ENCODE measurements at places on chromosomes 1 and 21. TPM values are rescaled to one million over a fixed set of nuclear protein-coding genes. Genes with fewer than 3 reads are reported as not detected.

TRIM62 gene
- 6.7 TPM for total RNA-seq

SNAPIN gene
- total RNA-seq: 37.4 TPM

CR1 gene
- 22.0 TPM for total RNA-seq

GJA4 gene
- 22.6 TPM for total RNA-seq

SLAMF9 gene
- total RNA-seq: 0.43 TPM

LRRIQ3 gene
- total RNA-seq: 2.0 TPM

CFHR1 gene
- 0.82 TPM for total RNA-seq

DNA sequence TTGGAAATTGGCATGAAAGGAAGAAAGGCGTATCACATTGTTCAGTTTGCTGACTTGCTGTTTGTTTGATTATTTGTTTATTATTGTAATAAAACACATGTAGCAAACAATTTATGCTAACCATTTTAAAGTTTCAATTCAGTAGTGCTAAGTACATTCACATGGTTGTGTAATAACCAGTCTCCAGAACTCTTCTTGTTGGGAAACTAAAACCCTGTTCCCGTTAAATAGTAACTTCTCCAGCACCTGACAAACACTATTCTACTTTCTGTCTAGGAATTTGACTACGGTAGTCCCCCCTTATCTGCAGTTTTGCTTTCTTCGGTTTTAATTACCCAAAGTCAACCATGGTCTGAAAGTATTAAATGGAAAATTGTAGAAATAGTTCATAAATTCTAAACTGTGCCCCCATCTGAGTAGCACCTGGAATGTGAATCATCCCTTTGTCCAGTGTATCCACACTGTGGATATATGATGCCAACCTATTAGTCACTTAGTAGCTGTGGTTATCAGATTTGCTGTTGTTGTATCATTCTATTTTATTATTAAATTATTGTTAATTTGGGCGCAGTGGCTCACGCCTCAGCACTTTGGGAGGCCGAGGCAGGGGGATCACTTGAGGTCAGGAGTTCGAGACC lies 5.5 kb downstream of the MORC3 start:
- H3K4me3 ChIP-seq: no peak overlapping the region
- H3K36me3 ChIP-seq: peaks cover 2% of the 10 kb centered on the region
- H3K27ac ChIP-seq: no peak overlapping the region
- H3K4me1 ChIP-seq: peaks cover 19% of the 10 kb centered on the region
- H3K27me3 ChIP-seq: no peaks in the 10 kb centered on the region

DNA sequence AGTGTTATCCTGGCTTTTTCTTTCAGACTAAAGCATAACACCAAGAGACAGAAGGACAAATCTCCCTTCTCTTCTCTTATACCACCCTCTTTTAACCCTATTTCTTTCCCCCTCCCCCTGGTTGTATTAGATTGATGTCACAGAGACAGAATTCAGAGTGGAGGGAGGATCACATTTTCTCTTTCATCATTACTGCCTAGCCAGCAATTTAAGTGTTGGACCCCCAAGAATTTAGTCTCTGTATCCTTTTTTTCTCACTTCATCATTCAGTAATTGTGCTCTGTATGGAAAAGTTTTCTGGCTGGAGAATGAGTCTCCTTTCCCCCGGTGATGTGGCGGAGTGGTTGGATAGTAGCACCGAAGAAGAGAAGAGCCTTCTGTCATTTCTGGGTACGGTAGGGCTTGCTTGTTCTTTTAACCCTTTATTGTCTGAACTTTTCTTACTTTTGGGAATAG lies 124.8 kb downstream of the CLEC20A start:
- no peak overlapping the region for H3K4me3 ChIP-seq
- peak; percentile 88 for DNase-seq
- no peaks in the 10 kb centered on the region for H3K27me3 ChIP-seq
- H3K4me1 ChIP-seq: peaks cover 9% of the 10 kb centered on the region

DNA sequence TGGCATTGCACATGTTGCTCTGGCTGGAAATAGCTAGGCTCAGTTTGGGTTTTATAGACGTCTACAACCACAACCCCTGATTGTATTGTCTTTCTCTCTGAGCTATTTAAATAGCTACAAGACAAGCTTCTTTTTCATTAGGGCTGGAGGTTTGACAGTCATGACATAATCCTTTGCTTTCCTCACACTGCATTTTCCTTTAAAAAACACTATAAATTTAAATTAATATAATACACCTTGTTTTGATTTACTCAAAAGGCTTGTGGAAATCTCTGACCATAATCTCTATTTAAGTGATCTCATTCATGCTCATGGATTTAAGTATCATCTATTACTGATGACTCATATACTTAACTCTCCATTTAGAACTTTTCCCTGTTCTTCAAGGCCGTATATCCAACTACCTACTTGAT lies 50.4 kb upstream of the PTGFR start:
- no peak overlapping the region for H3K27ac ChIP-seq
- H3K4me3 ChIP-seq: no peak overlapping the region
- no peaks in the 10 kb centered on the region for H3K4me1 ChIP-seq

DNA sequence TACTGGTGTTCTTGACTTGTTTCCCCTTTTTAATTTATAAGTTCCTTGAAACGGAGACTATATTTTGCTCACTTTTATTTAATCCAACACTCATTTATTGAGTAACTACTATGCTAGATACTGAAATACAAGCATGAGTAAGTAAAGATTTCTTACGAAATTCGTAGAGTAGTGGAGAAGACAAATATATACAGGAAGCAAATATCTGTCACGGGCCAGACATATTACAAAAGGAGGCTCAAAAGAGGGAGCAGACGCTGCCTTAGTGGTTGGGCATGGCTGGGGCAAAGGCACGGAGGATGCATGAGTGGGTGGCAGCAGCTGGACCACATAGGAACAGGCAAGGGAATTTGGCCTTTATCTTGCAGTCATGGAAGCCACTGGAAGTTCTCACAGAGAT lies 6.8 kb downstream of the NCF2 start:
- no peaks in the 10 kb centered on the region for H3K4me1 ChIP-seq
- DNase-seq: no peak
- no peaks in the 10 kb centered on the region for H3K36me3 ChIP-seq

GRCh38 chr1:223712850-223713474 lies 623 bp downstream of the CAPN2 start:
- DNase-seq: peak; percentile 61
- peak overlapping the region; percentile 82 for H3K4me3 ChIP-seq
- H3K27me3 ChIP-seq: no peaks in the 10 kb centered on the region
- peaks cover 3% of the 10 kb centered on the region for H3K36me3 ChIP-seq
- peak overlapping the region; percentile 95 for H3K27ac ChIP-seq
- peaks cover 38% of the 10 kb centered on the region for H3K4me1 ChIP-seq

GRCh38 chr1:166182281-166182680 lies 15.5 kb upstream of the FAM78B start:
- no peaks in the 10 kb centered on the region for H3K4me1 ChIP-seq
- H3K27ac ChIP-seq: no peak overlapping the region
- no peaks in the 10 kb centered on the region for H3K27me3 ChIP-seq
- no peak overlapping the region for H3K4me3 ChIP-seq
- H3K36me3 ChIP-seq: no peaks in the 10 kb centered on the region

GRCh38 chr1:53340660-53341520 lies 13.0 kb upstream of the LRP8 start:
- no peaks in the 10 kb centered on the region for H3K4me1 ChIP-seq
- H3K4me3 ChIP-seq: no peak overlapping the region
- H3K27ac ChIP-seq: no peak overlapping the region
- no peaks in the 10 kb centered on the region for H3K36me3 ChIP-seq

GRCh38 chr1:36446746-36447145 lies 3.5 kb downstream of the OSCP1 start:
- H3K27ac ChIP-seq: no peak overlapping the region
- H3K4me1 ChIP-seq: no peaks in the 10 kb centered on the region
- peaks cover 4% of the 10 kb centered on the region for H3K36me3 ChIP-seq
- H3K4me3 ChIP-seq: no peak overlapping the region
- DNase-seq: no peak

DNA sequence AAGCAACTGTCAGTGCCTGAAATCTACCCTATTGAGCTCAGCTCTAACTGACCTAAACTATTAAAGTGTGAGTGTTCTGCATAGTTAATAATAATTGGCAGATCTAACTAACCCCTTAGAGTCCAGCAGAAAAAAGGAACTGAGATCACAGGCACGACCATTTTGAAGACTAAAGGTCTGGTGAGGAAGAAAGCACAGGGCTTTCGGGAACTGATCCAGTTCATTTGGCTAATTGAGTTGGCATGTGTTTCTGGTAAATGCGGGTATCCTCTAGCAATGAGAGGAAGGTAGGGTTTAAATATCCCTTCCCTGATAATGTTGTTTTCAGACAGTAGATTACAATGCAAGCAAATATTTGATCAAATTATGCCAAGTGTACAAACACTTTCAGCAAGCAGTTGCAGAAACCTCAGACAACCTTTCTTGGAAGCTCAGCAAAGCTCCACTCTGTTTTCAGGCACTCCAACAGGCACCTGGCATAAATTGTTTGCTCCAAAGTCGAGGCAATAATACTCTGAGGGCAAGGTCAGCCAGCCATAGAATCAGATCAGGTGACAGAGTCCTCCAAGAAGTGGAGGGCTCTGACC lies 100.8 kb downstream of the KCNK1 start:
- peak overlapping the region; percentile 47 for H3K27ac ChIP-seq
- H3K4me3 ChIP-seq: no peak overlapping the region
- no peaks in the 10 kb centered on the region for H3K4me1 ChIP-seq
- H3K36me3 ChIP-seq: no peaks in the 10 kb centered on the region
- DNase-seq: no peak

DNA sequence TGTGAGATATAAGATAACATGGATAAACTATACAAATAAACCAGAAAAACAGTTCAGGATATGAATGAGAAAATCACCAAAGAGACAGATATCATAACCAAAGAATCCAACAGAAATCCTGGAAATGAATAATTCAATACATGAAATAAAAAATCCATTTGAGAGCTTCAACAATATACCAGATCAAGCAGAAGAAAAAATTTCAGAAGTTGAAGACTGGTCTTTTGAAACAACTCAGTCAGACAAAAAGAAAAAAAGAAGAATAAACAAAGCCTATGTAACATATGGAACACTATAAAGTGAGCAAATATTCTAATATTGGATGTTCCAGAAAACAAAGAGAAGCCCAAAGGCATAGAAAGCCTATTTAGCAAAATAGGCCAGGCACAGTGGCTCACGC lies 5.2 kb upstream of the KRTAP12-2 start:
- H3K4me1 ChIP-seq: no peaks in the 10 kb centered on the region
- H3K27me3 ChIP-seq: no peaks in the 10 kb centered on the region
- no peaks in the 10 kb centered on the region for H3K36me3 ChIP-seq
- no peak overlapping the region for H3K4me3 ChIP-seq
- no peak overlapping the region for H3K27ac ChIP-seq
- no peak for DNase-seq

GRCh38 chr1:18794561-18794960 lies 64.9 kb downstream of the TAS1R2 start:
- no peaks in the 10 kb centered on the region for H3K36me3 ChIP-seq
- H3K27ac ChIP-seq: no peak overlapping the region

DNA sequence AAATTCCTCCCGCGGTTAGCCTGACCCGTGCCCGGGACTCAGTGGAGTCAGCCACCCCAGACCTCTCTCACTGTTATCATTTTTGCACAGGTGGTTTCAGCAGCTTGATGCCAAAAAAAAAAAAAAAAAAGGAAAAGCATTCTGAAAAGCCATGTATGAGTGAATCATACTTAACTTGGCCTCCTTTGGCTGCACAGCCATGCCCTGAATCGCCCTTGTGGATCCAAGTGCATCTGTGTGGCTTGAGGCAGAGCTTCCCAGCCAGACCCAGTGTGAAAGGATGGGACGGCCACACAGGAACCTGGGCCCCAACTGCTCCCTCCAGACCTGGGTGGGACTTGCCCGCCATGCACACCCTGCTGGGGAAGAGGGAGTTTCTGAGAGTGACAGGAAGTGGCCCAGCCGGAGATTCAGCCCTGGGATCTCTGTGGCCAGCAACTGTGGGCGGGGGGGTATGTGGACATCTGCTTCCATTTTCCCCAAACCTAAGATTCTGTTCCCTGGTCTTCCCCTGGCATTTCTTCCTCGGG lies 8.6 kb downstream of the YBEY start:
- DNase-seq: peak; percentile 29
- H3K36me3 ChIP-seq: peaks cover 16% of the 10 kb centered on the region
- H3K27ac ChIP-seq: peak overlapping the region; percentile 33
- H3K27me3 ChIP-seq: no peaks in the 10 kb centered on the region
- peaks cover 2% of the 10 kb centered on the region for H3K4me1 ChIP-seq
- H3K4me3 ChIP-seq: no peak overlapping the region
